SK-MEL-5 (cell line): ENCODE measurements at places on chromosomes 1 and 21. TPM values are rescaled to one million over a fixed set of nuclear protein-coding genes. Genes with fewer than 3 reads are reported as not detected.

GRCh38 chr21:14527696-14528652 is 18.1 kb downstream of the SAMSN1 start:
- no peak for DNase-seq

DNA sequence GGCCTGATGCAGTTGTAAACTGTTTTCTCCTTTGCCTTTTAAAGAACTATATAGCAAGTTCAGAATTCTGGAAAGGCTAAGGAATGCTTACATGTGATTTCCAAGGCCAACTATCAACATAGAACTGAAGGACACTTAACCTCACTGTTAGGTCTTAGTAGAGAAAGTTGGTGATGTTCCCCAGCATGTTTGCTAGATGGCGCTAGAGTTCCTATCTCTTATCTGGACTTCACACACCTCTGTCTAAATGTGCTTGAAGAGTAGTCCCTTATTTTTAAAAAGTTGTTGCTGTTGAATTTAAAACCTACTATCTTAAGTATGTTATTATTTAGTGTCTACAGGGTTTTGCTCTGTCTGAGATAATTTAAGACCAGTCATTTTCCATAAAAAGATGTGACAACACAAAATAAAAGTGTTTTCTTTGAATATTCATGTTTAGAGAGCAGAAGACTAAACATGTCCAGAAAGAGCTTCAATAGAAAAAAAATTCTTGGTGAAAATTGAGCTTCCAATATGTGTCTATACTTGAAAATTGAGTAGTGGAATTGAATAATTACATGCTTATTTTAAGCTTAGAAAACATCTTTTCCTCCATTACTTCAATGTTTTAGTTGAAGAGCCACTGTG is 237.3 kb downstream of the S1PR1 start:
- peak; percentile 65 for DNase-seq

OPRD1 gene
- under 0.01 TPM in 1 of 2 replicates, not detected in the other for total RNA-seq

ACTL8 gene
- total RNA-seq = 0.40 and 1.1 TPM in 2 replicates

UQCRH gene
- total RNA-seq = 653 and 801 TPM in 2 replicates

- DNase-seq = no peak
Observed at GRCh38 chr1:202143768-202144401, 652 bp downstream of the ARL8A start.

PRPF38A gene
- total RNA-seq = 8.5 and 11.0 TPM in 2 replicates

DNA sequence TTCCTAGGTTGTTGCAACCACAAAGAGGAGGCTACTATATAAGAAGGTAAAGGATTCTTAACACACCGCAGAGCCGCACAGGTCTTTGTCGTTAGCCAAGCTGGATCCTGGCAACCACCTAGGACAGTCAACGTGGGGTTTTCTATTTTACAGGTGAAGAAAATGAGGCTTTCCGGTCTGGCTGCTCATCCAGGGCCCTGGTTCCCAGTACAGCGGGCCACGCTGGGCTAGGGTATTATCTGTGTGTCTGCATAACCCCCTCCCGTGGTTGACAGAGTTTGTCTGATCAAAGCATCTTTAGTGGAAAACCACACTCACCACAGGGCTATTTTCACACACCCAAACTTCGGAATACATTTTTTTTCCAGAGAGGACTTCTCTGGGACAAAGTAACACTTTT is 39.0 kb upstream of the PDE9A start:
- no peak for DNase-seq

DNA sequence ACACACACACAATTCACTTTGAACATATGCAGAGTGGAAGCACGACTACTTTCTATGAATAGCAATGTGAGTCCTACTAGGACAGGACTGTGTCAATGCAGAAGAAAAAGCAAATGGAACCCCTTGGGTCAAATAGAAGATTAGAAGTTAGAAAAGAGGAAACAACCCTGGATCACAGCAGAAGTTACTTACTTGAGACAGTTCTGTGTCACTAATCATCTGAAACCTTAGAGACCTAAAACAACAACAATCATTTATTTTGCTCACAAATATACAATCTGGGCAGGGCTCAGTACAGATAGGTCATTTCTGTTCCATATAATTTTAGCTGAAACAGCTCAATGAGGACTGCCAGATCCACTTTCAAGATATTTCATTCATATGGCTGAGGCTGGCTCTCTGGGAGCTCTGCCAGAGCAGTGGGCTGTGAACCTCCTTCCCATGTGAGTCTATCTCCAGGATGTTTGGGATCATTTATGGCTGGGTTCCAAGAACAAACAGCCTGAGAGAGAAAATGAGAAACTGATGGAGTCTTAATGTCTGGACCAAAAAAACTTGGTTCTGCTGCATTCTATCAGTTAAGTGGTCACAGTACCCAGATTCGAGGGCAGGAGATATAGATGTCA is 42.5 kb upstream of the IL10 start:
- peak; percentile 32 for DNase-seq

CORT gene
- not detected in 2 replicates for total RNA-seq

GJA9 gene
- total RNA-seq = not detected in 2 replicates

DNA sequence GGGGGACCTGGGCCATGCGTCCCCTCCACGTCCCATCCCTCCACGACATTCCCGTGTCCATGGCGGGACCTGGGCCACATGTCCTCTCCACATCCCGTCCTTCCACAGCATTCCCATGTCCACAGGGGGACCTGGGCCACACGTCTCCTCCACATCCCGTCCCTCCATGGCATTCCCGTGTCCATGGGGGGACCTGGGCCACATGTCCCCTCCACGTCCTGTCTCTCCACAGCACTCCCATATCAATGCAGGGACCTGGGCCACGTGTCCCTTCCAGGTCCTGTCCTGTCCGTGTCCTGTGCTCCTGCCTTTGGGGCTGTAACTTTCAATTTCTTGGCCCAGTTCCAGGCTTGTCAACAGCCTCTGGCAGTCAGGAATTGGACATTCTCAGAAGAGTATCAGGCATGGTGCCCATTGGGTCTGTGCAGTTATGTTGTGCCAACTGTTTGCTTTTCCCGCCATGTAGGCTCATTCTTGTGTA is 47.1 kb downstream of the WNT9A start:
- no peak for DNase-seq

RPAP2 gene
- total RNA-seq = 22.6 TPM in 2 replicates

- no peak for DNase-seq
Observed at GRCh38 chr1:3078430-3078861, 9.4 kb downstream of the PRDM16 start.

- DNase-seq = no peak
Observed at GRCh38 chr21:42538479-42539275, 25.0 kb downstream of the SLC37A1 start.

LEPROT gene
- total RNA-seq = 46.3 and 49.4 TPM in 2 replicates

DNA sequence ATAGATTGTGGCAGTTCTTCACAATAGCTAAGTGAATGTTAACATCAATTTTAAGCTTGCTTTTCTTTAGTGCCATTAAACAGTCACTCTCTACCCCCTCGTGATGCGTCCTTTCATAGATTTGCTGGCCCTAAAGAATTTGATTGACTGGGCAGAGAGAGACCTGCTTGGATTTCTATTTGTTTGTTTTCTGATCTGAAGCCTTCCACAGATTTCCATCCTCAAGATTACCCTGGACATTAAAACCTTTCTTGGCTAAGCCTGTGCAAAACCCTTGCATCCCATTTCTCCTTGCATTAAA is 17.8 kb downstream of the C1orf21 start:
- DNase-seq = no peak

- DNase-seq = no peak
Observed at GRCh38 chr1:153612755-153613331, at the start of gene S100A16. S100A16 (minus strand) TSS chr1:153613137; CDS start chr1:153608151, 4,986 bp downstream.

- DNase-seq = peak; percentile 6
Observed at GRCh38 chr1:48495166-48495565, 23.2 kb upstream of the SPATA6 start.

SLFNL1 gene
- 0.05 and 0.16 TPM in 2 replicates for total RNA-seq

DNA sequence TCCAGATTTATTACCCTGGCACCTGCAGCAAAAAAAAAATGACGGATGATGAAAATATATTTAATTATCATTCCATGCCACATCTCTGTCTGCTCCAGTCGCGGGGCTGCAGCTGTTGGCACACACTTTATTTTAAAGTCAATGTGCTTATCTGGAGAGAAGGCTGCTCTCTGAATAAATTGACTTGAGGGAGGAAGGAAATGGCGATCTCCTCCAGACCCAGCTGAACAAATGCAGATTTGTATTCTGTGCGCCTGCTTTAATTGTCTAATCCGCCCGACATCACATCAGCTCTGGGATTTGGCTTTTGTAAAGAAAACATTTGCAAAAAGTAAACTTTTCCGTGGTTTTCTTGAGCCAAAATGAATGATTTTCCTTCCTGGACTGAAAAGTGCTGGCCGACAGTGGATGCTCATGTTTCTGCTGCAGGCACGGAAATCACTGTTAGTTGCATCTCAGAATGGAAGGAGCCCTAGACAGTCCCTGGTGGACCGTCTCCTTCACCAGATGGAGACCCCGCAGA is 150.2 kb downstream of the CAMTA1 start:
- no peak for DNase-seq

HPCAL4 gene
- 0.93 and 1.3 TPM in 2 replicates for total RNA-seq

CD247 gene
- total RNA-seq = 0.77 TPM in 1 of 2 replicates, not detected in the other

CGN gene
- total RNA-seq = 1.9 and 2.7 TPM in 2 replicates

- DNase-seq = no peak
Observed at GRCh38 chr1:1565340-1565739, 9.3 kb downstream of the SSU72 start.

SCP2 gene
- 83.7 and 98.1 TPM in 2 replicates for total RNA-seq

- peak; percentile 84 for DNase-seq
Observed at GRCh38 chr1:151762941-151763921, at the start of gene MRPL9. MRPL9 (minus strand) TSS chr1:151763496; CDS start chr1:151763479, 17 bp downstream.

LYPD8 gene
- total RNA-seq = 2.3 and 2.4 TPM in 2 replicates

DNA sequence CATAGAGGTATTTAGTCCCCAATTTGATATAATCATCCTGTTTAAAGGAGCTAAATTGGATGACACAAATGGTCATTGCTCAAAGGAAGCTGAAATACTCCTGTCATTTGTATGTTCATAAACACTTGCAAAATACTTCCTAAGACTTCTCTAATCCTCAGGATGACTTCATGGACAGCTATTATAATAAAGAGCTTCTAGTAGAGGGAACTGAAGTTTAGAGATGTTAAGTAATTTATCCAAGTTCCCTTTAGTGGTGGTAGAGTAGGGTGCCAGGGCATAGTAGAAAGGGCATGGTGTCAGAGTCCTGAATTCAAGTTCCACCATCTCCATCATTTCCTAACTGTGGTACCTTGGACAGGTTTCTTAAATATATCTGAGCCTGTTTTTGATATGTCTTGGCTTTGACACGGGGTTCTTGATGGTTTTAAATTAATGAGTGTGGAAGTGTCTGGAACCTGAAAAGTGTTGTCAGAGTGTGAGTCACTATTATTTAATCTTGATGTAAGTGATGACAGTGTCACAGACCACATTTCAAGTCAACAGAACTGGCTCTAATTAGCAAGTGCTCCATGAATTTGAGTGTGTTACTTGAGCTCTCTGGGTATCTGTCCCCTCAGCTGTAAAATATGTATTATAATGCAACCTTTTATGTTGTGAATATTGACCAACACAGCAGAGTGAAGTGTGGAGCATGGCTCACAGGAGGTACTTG is 12.1 kb upstream of the GBP6 start:
- DNase-seq = no peak

GRCh38 chr1:30904191-30904961 is 4.2 kb downstream of the SDC3 start:
- DNase-seq = no peak

DHCR24 gene
- 44.1 and 44.9 TPM in 2 replicates for total RNA-seq

RAB3GAP2 gene
- total RNA-seq = 19.8 and 20.4 TPM in 2 replicates

- DNase-seq = no peak
Observed at GRCh38 chr21:15080526-15080925, 15.7 kb upstream of the NRIP1 start.

DNA sequence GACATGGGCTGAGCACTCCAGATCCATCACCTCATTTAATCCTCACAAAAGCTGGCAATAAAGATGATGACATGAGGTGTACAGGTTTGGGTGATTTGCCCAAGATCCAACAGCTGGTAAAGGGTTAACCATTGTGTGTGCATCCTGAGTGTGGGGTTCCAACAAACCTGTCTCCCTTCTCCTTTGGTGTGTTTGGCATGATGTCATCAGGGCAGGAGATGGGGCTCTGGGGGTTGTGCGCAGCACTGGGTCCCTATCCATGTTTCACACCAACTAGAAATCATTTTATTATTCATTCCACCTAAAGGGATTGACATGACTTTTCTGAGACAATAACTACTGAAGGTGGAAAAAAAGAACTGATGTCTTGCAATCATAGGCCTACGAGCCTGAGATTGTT is 452.5 kb downstream of the SIPA1L2 start:
- no peak for DNase-seq

- DNase-seq = no peak
Observed at GRCh38 chr1:154446292-154446691, 41.1 kb downstream of the IL6R start.

DNA sequence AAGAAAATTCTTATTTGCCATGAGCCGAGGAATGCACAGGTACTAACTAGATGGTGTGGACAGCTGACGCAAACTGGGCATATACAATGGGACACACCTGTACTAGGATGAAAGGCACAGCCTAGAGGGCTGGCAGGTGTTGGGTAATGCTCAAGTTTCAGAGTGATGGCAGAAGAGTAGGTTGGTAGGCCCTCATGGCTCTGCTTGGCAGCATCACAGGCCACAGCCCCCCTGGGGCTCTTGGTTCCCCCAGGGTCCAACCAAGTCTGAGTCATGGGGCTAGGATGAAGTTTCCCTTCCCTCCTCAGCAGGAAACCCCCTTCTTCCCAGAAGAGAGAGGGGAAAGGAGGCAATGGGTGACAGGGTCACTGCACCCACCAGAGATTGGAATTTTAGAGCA is 35.2 kb downstream of the SPEN start:
- DNase-seq = no peak

DNA sequence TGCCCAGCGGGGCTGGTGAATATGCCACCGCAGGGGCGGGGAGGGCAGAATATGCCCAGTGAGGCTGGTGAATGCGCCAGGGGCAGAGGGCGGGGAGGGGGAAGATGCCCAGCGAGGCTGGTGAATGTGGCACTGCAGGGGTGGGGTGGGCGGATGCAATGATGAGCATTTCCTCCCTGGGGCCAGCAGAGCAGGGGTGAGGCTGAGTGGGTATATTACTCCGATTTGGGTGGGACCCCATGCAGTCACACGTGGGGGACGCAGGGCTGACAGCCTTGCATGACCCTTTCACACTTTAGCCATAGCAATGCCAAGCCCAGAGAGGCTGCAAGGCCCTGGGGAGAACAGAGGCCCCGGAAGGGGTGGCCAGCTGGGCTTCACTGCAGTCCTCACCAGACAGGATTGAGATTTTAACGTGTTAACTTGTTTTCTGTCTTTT is 9.3 kb upstream of the SLX9 start:
- no peak for DNase-seq

DNA sequence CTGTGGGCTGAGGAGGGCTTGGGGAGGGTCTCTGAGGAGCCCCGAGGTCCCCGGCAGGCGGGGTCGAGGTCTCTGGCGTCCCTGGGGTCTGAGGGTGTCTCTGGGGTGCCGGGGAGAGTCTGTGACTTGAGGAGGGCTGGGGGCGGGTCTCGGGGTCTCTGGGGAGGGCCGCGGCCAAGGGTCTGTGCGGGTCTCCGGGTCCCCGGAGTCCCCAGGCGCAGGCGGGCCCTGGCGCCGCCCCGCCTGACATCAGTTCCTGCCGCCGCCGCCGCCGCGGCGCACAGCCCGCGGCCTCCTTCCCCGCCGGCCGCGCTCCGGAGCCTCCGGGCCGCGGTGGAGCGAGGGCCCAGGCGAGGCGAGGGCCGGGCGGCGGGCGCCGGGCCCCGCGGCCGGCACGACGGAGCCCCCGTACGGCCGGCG is at the start of gene PLEKHM2:
Gene PLEKHM2, plus strand, starts transcription at position 279 of the 420 bp plus-strand sequence. CDS start 239 bp downstream, outside the sequence.
- DNase-seq = no peak
